ENCODE measurements at places on chromosomes 16 and 17. TPM values are rescaled to one million over a fixed set of nuclear protein-coding genes. Genes with fewer than 3 reads are reported as not detected.

The SOST gene
- 0.24 TPM for total RNA-seq

The FBXW10B gene
- total RNA-seq, result 1.2 TPM

The RPS6KB1 gene
- 24.7 TPM for total RNA-seq

The JPH3 gene
- 0.11 TPM for total RNA-seq

The CTRB2 gene
- not detected for total RNA-seq

The TEX19 gene
- not detected for total RNA-seq

The AATK gene
- 9.3 TPM for total RNA-seq

The LRRC75A gene
- 1.4 TPM for total RNA-seq

The NMRAL1 gene
- total RNA-seq, result 7.3 TPM

The COL1A1 gene
- 142 TPM for total RNA-seq

The TBC1D3G gene
- not detected for total RNA-seq

The DPEP2 gene
- 0.78 TPM for total RNA-seq

The ADAD2 gene
- 0.24 TPM for total RNA-seq

The GNG13 gene
- not detected for total RNA-seq

The TNFAIP1 gene
- total RNA-seq, result 58.5 TPM

The IGFALS gene
- 0.19 TPM for total RNA-seq

The CCL14 gene
- 6.7 TPM for total RNA-seq

The C17orf113 gene
- total RNA-seq, result 0.43 TPM

The KRTAP4-4 gene
- not detected for total RNA-seq

The ABCC6 gene
- 0.38 TPM for total RNA-seq

The CCDC154 gene
- 0.94 TPM for total RNA-seq

The SPN gene
- total RNA-seq, result 3.1 TPM

The IRX3 gene
- 70.2 TPM for total RNA-seq

The PRKAR1A gene
- 967 TPM for total RNA-seq

The CD300E gene
- 0.67 TPM for total RNA-seq

The KRT37 gene
- total RNA-seq, result not detected

The PYY gene
- not detected for total RNA-seq

The C1QTNF1 gene
- total RNA-seq, result 92.9 TPM

The CHST6 gene
- 4.5 TPM for total RNA-seq

The MYO19 gene
- total RNA-seq, result 16.0 TPM
